ENCODE measurements at places on chromosomes 7 and 10.
A peak's percentile ranks its signal among the peaks of the same experiment; 100 is the strongest.

DNA sequence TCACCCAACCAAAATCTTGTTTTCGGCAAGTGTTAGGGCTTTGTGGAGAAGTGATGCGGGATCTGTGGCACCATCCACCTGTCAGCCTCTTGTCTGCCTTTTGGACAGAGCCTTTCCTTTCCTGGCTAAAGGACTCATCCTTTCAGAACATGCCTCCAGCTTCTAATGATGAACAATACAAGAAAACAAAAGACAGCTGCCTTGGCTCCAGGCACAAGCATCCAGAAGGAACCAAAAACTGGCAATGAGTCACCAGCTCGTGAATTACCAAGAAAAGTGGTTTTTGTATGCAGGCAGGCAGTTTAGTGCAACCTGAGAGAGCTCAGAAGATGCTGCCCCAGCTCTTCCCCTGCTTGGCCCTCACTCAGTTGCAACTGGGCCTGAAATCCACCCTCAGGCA lies 84.6 kb upstream of the NAMPT start:
- H3K4me1 ChIP-seq: peaks cover 36% of the 10 kb centered on the region
- H3K36me3 ChIP-seq: no peaks in the 10 kb centered on the region
- H3K27ac ChIP-seq: no peak overlapping the region
- H3K27me3 ChIP-seq: no peaks in the 10 kb centered on the region
- DNase-seq: no peak

- H3K27ac ChIP-seq: no peak overlapping the region
- H3K27me3 ChIP-seq: no peaks in the 10 kb centered on the region
- no peak overlapping the region for H3K4me3 ChIP-seq
- peaks cover 16% of the 10 kb centered on the region for H3K4me1 ChIP-seq
- no peak for DNase-seq
Measured at GRCh38 chr10:132699411-132700155, 86.4 kb downstream of the NKX6-2 start.

DNA sequence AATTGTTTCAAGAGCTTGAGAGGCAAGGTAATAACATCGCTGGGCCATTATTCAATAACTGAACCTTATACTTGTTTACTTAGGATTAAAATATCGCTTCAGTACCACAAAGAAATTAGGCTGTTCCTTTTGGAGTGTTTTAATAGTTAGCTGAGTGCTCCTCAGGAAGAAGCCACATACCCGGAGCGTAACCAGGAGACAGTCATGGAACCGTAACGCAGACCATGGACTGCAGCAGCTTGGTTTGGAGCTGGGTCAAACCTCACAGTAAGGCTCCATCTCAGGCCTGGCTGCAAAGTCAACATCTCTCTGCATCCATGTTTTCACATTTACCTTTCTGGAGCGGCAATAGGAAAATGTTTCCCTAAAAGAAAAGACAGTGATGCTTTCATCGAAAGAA lies 599.0 kb downstream of the TNS3 start:
- no peaks in the 10 kb centered on the region for H3K27me3 ChIP-seq
- no peaks in the 10 kb centered on the region for H3K4me1 ChIP-seq
- no peaks in the 10 kb centered on the region for H3K36me3 ChIP-seq
- DNase-seq: no peak
- H3K4me3 ChIP-seq: no peak overlapping the region

DNA sequence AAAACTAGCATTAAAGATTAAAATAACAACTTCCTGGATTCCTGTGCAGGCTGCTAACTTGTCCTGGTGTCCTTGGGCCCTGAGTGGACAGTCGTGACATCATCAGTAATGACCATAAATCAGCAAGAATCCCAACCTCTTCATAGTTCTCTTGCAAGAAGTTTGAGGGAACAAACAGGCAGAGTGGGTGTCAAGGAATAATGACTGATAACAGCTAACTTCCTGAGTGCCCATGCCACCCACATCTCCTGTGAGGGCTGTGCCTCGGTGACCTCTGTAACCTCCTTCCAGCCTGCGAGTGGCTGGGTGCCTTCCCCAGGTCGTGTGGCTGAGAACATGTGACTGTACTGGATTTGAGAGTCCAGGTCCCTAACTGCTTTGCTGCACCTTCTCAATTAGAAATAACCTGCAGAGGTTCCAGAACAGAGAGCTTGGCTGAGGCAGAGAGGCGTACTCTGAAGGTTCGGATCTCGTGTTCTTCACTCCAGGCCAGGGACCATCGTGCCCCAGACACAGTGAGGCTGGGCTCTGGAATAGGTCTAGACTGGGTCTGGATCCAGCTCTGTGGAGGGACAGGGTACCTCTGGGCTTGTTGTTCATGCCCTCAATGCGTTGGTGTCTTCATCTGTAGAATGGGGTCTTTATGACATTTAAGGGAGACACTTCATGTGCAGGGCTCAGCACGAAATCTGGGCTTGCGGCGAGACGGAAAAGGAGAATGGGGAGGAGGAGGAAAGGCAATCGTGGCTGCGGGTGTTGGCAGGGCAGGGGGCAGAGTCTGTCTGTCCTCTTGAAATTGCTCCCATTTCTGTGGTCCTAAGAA lies 313.1 kb upstream of the ZNF32 start:
- no peak overlapping the region for H3K27ac ChIP-seq
- peaks cover 13% of the 10 kb centered on the region for H3K27me3 ChIP-seq
- no peaks in the 10 kb centered on the region for H3K4me1 ChIP-seq
- no peaks in the 10 kb centered on the region for H3K36me3 ChIP-seq

- peaks cover 26% of the 10 kb centered on the region for H3K36me3 ChIP-seq
- H3K27me3 ChIP-seq: peaks cover 6% of the 10 kb centered on the region
- H3K27ac ChIP-seq: peak overlapping the region; percentile 55
- peaks cover 37% of the 10 kb centered on the region for H3K4me1 ChIP-seq
- no peak for DNase-seq
- H3K4me3 ChIP-seq: peak overlapping the region; percentile 47
Measured at GRCh38 chr7:100087055-100087750, 1.6 kb upstream of the COPS6 start.

- no peaks in the 10 kb centered on the region for H3K36me3 ChIP-seq
- no peaks in the 10 kb centered on the region for H3K27me3 ChIP-seq
- no peak overlapping the region for H3K4me3 ChIP-seq
- H3K27ac ChIP-seq: no peak overlapping the region
- no peak for DNase-seq
Measured at GRCh38 chr7:134886353-134887057, 99.8 kb upstream of the AGBL3 start.

GRCh38 chr10:73113551-73113950 lies 3.3 kb downstream of the NUDT13 start:
- H3K4me1 ChIP-seq: peaks cover 20% of the 10 kb centered on the region
- H3K27me3 ChIP-seq: no peaks in the 10 kb centered on the region
- no peak for DNase-seq
- no peak overlapping the region for H3K4me3 ChIP-seq
- H3K36me3 ChIP-seq: peaks cover 20% of the 10 kb centered on the region

GRCh38 chr7:136312592-136312991 lies 335.4 kb upstream of the MTPN start:
- H3K27me3 ChIP-seq: no peaks in the 10 kb centered on the region
- no peak for DNase-seq
- no peak overlapping the region for H3K4me3 ChIP-seq
- no peaks in the 10 kb centered on the region for H3K36me3 ChIP-seq

GRCh38 chr10:73888514-73888913 lies 14.2 kb upstream of the CAMK2G start:
- H3K36me3 ChIP-seq: no peaks in the 10 kb centered on the region
- H3K27me3 ChIP-seq: peaks cover 6% of the 10 kb centered on the region
- DNase-seq: no peak
- H3K4me3 ChIP-seq: no peak overlapping the region
- peaks cover 23% of the 10 kb centered on the region for H3K4me1 ChIP-seq

DNA sequence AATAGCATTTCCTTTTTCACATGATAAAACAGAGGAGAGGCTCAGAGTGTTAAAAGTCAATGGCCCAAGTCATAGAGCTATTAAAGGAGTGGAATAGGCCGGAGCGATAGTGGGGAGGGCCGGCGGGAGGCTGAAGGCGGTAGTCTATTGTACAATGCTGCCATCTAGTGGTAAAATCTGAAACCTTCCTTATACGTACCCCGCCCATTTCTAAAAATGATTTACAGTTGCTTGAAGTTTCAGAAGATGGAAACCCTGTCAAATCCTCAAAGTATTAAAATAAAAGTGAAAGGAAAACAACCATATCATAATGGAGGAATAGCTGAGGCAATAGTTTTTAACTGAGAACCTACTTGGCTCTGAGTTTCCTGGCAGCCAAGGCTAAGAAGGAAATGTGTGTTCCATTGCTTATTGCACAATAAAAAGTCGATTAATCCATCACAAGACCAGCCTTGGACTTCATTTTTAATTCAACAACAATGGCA lies 209.1 kb downstream of the CCSER2 start:
- H3K4me3 ChIP-seq: no peak overlapping the region
- no peaks in the 10 kb centered on the region for H3K36me3 ChIP-seq
- H3K4me1 ChIP-seq: peaks cover 35% of the 10 kb centered on the region
- H3K27me3 ChIP-seq: peaks cover 5% of the 10 kb centered on the region
- peak; percentile 16 for DNase-seq

GRCh38 chr10:100812978-100813377 lies 67.6 kb downstream of the PAX2 start:
- no peaks in the 10 kb centered on the region for H3K36me3 ChIP-seq
- no peaks in the 10 kb centered on the region for H3K4me1 ChIP-seq
- no peak for DNase-seq
- no peak overlapping the region for H3K27ac ChIP-seq
- peaks cover 33% of the 10 kb centered on the region for H3K27me3 ChIP-seq

DNA sequence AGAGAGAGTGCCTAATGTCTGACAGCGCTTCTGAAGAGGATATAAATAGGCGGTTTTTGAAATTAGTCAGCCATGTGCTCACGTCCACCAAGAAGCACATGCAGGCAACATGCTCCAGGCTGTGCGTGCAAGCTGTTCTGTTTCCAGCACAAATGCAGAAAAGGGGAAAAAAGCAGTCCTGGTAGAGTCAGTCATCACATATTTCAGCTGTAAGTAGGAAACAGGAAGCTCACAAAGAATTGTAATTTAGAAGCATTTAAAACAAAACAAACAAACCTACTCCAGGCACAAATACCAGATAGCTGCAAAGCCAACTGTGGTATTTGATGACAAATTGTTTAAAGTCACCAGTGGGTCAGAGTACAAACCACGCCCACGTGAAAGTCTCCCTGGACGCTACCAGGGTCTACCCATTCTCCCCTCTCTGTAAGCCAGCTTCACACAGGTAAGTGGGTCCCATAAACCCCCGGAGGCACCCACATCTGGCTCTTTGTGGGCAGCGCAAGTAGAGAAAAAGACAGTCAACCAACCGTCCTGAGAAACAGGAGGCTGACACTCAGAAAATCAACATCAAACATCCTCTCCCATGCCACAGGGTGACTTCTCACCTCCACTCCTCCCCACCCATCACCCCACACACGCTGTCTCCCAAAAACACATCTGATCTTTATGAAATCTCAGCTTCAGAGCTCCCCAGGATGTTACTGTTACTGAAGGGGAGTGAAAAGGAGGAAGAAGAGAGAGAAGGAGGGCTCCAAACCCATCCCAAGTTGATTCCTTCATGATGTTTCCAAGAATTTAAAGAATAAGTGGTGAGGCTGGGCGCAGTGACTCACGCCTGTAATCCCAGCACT lies 186.4 kb downstream of the FAM107B start:
- H3K36me3 ChIP-seq: peaks cover 50% of the 10 kb centered on the region
- H3K27me3 ChIP-seq: no peaks in the 10 kb centered on the region
- H3K4me1 ChIP-seq: peaks cover 94% of the 10 kb centered on the region
- DNase-seq: peak; percentile 52
- H3K4me3 ChIP-seq: peak overlapping the region; percentile 74
- H3K27ac ChIP-seq: peak overlapping the region; percentile 97

DNA sequence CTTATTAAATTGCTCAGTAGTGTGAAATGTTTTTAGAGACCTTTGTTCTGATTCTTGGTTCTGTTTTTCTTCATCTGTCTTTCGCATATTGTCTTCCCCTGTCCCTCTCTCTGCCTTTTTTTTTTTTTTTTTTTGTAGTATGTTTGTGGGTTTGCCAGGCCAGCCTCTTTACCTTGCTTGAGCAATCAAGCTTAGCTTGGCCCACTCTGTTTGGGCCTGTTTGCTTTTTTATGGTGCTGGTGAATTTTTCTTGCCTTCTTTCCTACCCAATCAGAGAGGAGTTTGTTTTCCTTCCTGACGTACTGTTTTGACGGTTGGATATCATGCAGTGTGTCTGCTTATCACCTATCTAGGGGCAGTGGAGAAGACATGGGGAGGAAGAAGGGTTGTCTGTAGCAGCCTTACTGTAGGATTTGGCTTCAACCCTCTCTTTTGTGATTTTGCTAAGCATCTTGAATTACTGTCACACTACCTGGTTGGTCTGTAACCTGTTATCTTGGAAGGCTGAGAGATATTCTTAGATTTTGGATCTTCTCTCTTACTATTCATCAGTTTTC lies 64.0 kb downstream of the BBS9 start:
- no peaks in the 10 kb centered on the region for H3K27me3 ChIP-seq
- H3K4me3 ChIP-seq: no peak overlapping the region
- H3K27ac ChIP-seq: no peak overlapping the region
- no peak for DNase-seq
- H3K36me3 ChIP-seq: no peaks in the 10 kb centered on the region
- H3K4me1 ChIP-seq: peaks cover 15% of the 10 kb centered on the region

DNA sequence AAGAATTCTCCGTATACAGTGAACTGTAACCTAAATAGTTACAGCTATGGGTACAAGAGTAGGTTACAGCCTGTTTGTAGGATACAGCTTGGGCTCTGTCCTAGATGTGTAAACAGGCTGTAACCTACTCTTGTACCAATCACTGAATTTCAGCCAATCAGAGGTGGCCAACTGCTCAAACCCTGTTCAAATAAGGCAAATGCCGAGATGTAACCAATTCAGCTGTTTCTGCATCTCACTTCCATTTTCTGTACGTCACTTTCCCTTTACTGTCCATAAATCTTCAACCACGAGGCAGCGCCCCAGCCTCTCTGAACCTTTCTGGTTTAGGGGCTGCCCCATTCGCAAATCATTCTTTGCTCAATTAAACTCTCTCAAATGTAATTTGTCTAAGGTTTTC lies 8.3 kb upstream of the MMP21 start:
- H3K27me3 ChIP-seq: no peaks in the 10 kb centered on the region
- H3K4me1 ChIP-seq: peaks cover 13% of the 10 kb centered on the region
- no peaks in the 10 kb centered on the region for H3K36me3 ChIP-seq

- peak overlapping the region; percentile 41 for H3K27ac ChIP-seq
- peaks cover 53% of the 10 kb centered on the region for H3K4me1 ChIP-seq
- no peak for DNase-seq
Measured at GRCh38 chr7:77326131-77326530, 90.0 kb downstream of the GSAP start.

GRCh38 chr7:50838675-50839377 lies 56.1 kb upstream of the GRB10 start:
- no peak overlapping the region for H3K27ac ChIP-seq
- peaks cover 50% of the 10 kb centered on the region for H3K27me3 ChIP-seq
- no peak for DNase-seq

DNA sequence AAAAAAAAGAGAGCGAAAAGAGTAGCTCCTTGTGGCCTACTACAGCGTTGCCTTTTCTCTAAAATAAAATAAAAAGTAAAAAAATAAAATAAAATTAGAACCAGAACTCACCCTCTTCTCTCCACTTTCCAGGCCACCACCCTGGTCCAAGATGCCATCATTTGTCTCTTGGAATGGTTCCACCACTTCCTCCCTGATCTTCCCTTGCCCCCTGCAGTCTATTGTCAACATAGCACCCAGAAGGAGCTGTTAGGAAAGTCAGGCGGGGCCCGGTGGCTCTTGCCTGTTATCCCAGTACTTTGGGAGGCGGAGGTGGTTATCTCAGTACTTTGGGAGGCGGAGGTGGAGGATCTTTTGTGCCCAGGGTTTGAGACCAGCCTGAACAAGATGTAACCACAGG lies 7.6 kb upstream of the GRID2IP start:
- no peak for DNase-seq
- H3K27ac ChIP-seq: no peak overlapping the region
- peaks cover 2% of the 10 kb centered on the region for H3K36me3 ChIP-seq
- H3K27me3 ChIP-seq: peaks cover 6% of the 10 kb centered on the region
- no peak overlapping the region for H3K4me3 ChIP-seq

- peak overlapping the region; percentile 100 for H3K27ac ChIP-seq
- H3K27me3 ChIP-seq: peaks cover 3% of the 10 kb centered on the region
- peaks cover 65% of the 10 kb centered on the region for H3K4me1 ChIP-seq
Measured at GRCh38 chr10:101817337-101818118, 716 bp downstream of the OGA start.
